Renal cortical epithelial cell (primary cell): ENCODE measurements at places on chromosomes 2 and 18. TPM values are rescaled to one million over a fixed set of nuclear protein-coding genes. Genes with fewer than 3 reads are reported as not detected.

Gene HMSD
- 0.17 TPM in 1 of 2 replicates, not detected in the other for total RNA-seq

- DNase-seq = no peak
Measured at GRCh38 chr2:160609346-160609745, 115.7 kb upstream of the RBMS1 start.

GRCh38 chr2:166117491-166117890 is 10.3 kb downstream of the SCN1A start:
- DNase-seq = no peak

GRCh38 chr2:11990576-11990975 is 244.1 kb downstream of the LPIN1 start:
- DNase-seq = no peak
